Activated T-cell treated with anti-CD3 and anti-CD28 coated beads for 48 hours (primary cell): ENCODE measurements at places on chromosomes 1 and 21.

DNA sequence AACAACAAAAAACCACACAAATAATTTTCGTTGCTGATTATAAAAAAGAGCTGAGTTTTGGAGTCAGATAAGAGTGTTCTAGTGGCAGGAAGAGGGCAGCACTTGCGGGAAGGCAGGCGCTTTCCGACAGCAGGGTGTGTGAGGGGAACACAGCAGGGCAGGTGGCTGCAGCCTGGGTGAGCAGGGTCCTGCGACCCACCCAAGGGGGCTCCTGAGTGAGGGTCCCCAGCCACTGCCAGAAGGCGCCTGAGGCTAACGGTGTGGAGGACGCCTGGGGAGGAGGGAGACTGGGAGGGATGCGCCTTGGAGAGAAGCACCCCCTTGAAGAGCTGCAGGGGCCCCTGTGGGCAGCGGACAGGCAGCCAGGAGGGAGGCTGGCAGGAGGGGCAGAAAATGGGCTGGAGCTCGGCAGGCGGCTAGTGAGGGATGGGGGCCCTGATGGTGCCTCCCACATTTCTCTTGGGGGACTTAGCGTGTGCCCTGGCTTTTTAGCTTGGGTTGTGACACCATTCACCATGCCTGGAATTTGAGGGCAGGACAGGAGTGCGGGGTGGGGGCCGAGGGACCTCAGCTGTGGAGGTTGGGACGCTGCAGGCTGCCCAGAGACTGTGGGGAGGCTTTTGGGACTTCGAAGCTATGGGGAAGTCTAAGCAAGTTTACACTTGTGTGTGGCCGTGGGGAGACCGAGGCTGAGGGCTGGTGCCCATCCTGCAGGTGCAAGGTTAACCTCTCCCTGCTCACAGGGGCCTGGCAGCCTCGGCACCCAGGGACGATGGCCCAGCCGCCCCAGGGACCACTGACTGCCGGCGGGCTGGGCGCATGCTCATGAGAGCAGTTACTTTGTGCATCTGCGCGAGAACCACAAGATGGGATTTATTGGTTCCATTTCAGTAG is 111.4 kb downstream of the SIK1 start:
- no peak for DNase-seq

GRCh38 chr1:211332036-211332616 is 5.5 kb downstream of the TRAF5 start:
- no peak for DNase-seq

- DNase-seq = no peak
Observed at GRCh38 chr1:24003331-24003972, 23.3 kb upstream of the SRSF10 start.

- DNase-seq = no peak
Observed at GRCh38 chr1:147270721-147271120, 28.2 kb downstream of the CHD1L start.

- DNase-seq = no peak
Observed at GRCh38 chr1:93576346-93576745, 105.3 kb downstream of the BCAR3 start.

- DNase-seq = no peak
Observed at GRCh38 chr1:179153217-179153616, 71.3 kb downstream of the TOR3A start.

DNA sequence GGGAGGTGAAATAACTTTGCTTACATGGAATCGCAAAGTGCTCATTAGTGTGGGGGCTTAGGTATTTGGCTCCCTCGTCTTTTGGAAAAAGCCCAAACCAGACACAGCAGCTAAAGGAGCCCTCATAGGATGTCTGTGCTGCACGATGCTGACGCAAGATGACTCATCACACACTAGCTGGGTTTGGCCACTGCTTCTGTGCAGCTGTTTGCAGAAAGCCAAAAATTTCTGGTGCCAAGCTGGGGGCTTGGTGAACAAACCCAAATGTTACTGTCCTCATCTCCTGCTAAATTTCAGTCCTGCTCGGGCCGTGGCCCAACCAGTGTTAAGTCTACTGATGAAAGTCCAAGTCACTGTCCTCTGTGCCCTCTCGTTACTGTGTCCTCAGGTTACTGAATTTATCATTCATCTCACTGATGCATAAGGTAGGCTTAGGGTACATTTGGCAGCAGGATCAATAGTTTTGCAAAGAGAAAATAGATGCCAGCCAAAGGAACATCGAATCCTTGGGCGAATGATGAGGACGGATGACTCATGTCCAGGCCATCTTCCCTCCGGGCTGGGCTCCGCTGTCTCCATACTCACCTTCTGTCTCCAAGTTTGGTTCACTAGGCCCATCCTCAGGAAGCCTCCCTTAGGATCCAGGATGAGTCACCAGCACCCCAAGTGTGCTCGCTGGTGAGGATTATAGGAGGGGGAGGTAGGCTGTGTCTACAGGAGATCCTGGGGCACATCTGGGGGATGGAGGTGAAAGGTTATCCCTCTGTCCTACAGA is 177.7 kb downstream of the ADSS2 start:
- DNase-seq = no peak

GRCh38 chr1:85850238-85850637 is 142.0 kb upstream of the ZNHIT6 start:
- no peak for DNase-seq

DNA sequence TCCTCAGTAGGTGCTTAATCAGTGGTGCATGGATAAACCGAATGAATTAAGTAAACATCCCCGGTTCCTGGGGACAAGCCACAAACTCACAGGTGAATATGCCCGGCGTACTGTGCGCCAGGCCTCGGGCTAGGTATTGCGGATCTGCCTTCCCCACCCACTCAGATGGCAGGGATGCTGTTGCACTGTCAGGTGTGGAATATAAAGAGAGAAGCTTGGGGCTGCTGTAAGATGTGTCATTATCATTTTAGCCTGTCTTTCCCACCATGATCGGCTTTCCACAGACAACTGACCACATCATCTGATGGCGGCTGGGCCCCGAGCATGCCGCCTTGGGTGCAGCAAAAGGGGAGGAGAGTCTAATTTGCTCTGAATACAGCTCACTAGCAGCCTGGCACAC is 45.4 kb upstream of the LRP8 start:
- no peak for DNase-seq

GRCh38 chr1:235430991-235431390 is 63.8 kb downstream of the TBCE start:
- no peak for DNase-seq

DNA sequence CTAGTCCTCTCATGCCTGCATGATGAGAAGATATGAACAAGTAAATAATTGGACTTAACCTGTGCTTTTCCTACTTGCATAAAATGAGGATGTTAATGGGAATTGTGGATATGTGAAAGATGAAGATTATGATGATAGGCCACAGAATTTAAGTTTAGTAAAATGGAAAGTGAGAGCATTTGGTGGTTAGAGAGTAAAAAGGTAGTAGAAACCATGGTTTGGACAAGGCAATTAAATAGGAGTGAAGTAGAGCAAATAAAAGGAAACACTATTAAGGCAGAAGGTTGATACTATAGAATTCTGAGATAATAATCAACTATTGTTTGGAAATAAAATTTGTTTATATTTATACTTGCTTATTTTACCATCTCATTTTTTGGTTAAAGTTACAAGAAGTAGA is 1162.5 kb downstream of the MRPL39 start:
- no peak for DNase-seq

DNA sequence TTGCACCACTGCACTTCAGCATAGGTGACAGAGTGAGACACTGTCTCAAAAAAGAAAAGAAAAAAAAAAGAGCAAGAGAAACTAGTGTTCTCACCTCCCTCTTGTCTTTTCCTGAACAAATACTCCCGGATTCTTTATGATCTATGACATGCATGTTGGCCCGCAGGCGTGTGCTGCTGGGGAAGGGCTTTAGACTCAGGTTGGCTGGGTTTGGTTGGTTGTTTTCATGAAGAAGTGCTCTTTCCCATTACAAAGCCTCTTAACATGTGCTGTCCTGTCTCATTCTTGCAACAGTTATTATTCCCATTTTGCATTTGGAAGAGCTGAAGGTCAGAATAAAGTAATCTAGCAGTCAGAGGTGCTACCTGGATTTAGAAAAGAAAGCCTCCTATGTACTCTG is 79.5 kb downstream of the TRABD2B start:
- no peak for DNase-seq

GRCh38 chr1:221022331-221022730 is 143.1 kb downstream of the HLX start:
- no peak for DNase-seq

GRCh38 chr1:1020000-1020404 is at the start of gene AGRN:
Gene AGRN, plus strand, starts transcription at chr1:1020120. Its CDS starts 53 bp downstream, at chr1:1020173.
- no peak for DNase-seq

DNA sequence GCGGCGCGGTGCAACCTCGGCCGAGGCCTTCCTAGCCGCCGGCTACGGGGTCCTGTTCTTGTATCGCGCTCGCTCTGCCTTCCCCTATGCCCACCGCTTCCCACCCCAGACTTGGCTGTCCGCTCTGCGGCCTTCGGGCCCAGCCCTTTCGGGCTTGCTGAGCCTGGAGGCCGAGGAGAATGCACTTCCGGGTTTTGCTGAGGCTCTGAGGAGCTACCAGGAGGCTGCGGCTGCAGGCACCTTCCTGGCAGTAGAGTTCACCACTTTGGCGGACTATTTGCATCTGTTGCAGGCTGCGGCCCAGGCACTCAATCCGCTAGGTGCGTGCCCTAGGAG is 379 bp downstream of the PPCS start:
- peak; percentile 45 for DNase-seq

GRCh38 chr1:93588206-93588605 is 93.4 kb downstream of the BCAR3 start:
- no peak for DNase-seq

GRCh38 chr1:113983391-113983790 is 4.1 kb downstream of the OLFML3 start:
- no peak for DNase-seq

- no peak for DNase-seq
Observed at GRCh38 chr1:11184973-11185372, 4.2 kb upstream of the ANGPTL7 start.

DNA sequence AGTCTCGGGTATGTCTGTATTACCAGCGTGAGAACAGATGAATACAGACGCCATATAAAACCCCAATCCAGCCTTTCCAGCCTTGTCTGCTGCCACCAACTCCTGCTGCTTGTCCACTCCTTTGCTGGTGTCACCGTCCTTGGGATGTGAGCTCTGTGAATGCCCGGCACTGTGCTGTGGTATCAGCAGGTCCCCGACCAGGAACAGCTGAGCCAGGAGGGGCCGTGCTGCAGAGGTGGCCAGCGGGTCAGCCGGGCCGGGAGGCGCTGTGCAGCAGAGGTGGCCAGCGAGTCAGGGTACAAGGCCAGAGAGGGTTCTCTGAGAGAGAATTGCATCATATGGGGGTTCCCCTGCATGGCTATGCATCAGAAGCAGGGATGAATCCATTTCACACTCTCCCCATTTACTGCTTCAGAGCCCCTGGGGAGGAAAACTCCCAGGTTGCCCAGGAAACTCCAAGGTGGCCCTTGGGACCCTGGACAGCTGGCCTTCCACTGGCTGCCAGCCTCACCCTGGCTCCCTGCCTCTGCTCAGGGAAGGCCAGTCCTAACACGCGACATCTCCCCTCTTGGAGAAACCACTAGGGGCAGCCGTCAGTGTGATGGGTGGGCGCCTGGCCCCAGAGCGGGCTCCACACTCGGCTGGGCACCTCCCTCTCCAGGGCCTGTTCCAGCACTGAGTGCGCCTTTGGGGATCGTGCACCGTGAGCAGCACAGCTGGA is 122.4 kb upstream of the COL6A1 start:
- no peak for DNase-seq

DNA sequence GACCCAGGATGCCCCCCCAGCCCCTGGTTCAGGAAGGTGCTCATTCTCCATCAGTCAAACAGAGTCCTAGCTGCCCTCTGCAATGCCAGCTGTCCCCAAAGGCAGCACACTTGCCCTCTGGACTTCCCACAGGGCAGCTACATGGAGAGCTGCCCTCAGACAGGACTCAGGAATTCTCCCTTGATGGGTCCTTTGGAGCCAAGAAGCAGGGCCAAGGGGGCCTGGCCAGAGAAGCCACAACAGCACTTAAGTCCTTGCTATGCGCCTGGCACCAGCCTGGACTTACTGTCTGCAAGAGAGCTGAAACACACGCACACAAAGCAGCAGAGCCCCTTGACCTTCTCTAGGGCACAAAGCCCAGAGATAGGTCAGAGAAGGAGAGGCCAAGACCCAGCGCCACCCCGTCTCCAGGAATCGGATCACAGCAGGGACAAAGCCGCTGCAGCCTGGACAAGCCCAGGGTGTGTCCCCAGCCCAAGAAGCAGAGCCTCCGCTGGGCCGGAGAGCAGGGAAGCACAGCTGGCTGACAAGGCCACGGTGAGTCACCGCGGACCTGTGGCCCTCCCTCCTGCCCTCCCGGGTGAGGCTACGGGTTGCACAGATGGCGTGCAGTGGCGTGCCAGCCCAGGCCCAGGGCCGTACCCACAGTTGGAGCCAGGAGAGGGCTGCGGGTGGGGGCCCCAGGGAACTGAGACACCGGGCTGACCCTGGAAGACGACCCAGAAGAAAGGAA is 1.7 kb downstream of the WNT9A start:
- DNase-seq = no peak

DNA sequence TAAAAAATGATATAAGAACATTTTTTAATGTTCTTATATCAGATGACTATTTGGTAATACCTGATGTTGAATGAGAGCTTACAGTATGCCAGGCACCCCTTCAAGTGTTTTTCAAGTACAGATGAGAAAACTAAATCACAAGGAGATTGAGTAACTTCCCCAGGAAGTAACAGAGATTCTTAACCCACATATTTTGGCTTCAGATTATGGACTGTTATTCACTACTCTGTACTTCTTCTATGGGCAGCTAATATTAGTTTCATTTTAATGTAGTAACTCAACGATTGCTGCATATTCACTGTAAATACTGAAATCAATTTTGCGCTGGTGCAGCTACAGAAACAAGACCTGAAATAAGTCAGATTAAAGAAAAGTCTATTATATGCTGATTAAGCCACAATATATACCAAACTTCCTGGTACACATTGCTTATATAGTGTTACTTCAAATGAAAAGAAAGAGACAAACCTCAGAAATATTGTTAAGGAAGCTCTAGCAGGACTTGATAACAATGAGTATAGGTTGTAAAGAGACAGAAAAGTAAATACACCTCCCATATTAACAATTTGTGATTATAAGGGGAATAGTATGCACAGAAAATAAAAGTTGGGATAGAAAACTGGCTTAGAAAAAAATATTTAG is 19.7 kb downstream of the DPYD start:
- no peak for DNase-seq

- DNase-seq = no peak
Observed at GRCh38 chr21:45327441-45328197, 39.9 kb upstream of the POFUT2 start.
